Esophagus muscularis mucosa (tissue), 4 donors: ENCODE measurements at places on chromosomes 2 and 18. TPM values are rescaled to one million over a fixed set of nuclear protein-coding genes. Genes with fewer than 3 reads are reported as not detected.

Gene RNF149
- total RNA-seq: 29.5 TPM

Gene SLC8A1
- total RNA-seq: 156 TPM

DNA sequence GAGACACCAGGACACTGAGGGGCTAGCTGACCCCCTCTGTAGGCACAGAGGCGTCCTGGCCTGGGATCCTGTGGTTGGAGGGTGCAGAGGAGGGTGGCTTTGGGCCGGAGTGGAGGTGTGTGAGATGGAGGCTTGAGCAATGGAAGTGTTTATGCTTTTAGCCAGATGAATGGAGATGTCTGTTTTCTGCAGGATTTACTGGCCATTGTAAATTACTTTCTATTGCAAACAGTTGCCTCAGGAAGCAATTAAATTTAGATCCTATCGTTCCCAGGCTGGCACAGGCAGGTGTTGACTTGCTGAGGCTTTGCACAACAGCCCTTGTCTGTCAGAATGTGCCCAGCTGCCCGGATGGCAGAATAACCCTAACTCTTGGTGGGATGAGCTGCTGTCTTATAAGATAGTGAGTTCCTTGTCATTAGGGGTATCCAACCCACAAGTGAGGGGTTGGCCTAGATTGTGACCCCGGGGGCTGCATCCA, 1.8 kb upstream of the ARID5A start:
- DNase-seq: no peak

Gene MREG
- total RNA-seq: 0.50 TPM

Gene ALPP
- total RNA-seq: not detected

- no peak for DNase-seq
Observed at GRCh38 chr2:145792745-145793144, 1272.8 kb upstream of the ZEB2 start.

Gene MOCOS
- 0.98 TPM for total RNA-seq

Gene PIEZO2
- total RNA-seq: 2.4 TPM

GRCh38 chr2:54522624-54523281, 66.6 kb downstream of the SPTBN1 start:
- no peak for DNase-seq

GRCh38 chr2:171652416-171652785, 34.9 kb upstream of the DYNC1I2 start:
- no peak for DNase-seq
